ENCODE measurements at places on chromosomes 5 and 9.

GRCh38 chr5:65553941-65554340 is 9.0 kb downstream of the CENPK start:
- no peak for DNase-seq

DNA sequence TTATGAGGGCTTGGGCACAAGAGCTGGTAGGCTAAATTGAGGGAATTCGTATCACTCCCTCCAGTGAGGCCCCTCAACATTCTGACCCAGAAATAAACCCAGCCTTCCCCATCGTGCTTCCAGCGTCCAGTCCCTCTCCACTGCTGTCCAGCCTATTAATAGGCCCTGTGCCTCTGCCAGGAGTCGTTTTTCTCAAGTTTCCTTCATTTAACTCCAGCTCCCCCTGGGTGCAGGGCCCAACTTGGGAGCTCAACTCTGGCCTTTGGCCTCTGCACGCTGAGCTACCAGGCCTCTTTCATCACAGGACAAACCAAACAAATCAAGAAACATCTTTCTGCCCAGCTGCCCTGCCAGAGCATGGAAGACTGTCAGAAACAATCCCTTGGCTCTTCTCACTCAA is 10.0 kb downstream of the HBEGF start:
- DNase-seq, result no peak

DNA sequence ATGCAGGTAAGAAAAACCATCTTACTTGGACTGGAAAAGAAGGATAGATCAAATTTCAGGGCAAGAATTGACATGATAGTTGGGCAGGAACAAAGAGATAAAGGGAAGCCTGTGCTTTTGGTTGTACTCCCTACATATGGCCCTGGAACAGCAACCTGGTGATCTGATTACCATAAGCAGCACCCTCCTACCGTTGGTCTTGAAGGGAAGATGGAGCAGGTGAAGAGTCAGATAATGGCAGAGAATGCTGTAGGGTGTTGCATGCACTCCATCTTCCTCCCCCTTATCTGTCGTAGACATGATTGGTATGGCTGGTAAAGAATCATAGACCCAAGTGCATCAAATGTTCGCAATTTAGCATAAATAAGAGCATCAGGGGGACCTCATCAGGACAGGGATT is 4.7 kb downstream of the IRGM start:
- no peak for DNase-seq

DNA sequence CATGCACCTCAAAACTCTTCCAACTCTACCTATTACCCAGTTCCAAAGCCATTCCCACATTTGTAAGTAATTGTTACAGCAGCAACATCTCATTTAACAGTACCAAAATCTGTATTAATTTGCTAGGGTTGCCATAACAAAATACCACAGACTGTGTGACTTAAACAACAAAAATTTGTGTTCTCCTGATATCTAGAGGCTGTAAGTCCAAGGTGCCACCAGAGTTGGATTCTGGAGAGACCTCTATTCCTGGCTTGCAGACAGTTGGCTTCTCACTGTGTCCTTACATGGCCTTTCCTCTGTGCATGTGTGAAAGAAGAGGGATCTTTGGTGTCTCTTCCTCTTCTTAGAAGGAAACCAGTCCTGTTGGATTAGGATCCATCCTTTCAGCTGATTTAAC is 203.8 kb upstream of the PIK3R1 start:
- no peak for DNase-seq

DNA sequence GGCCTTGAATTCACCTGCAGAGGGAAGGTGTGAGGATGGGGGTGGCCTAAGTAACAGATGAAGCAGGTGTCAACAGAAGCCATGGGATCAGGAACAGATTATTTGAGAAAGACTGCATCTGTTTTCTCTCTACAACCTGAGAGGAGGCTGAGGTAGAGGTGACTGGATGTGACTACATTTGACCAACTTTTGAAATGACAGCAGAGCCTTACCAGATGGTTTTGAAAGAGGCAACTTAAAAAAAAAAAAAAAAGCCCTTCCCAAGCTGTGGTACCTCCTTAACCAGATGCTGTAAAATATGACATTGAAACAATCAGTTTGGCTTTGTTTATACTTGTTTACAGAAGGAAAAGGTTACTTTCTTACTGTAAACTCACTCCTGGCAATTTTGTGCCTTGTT is 108.6 kb downstream of the TRIO start:
- DNase-seq, result no peak

- no peak for DNase-seq
Observed at GRCh38 chr5:59506285-59506877, 387.1 kb downstream of the PDE4D start.

- DNase-seq, result no peak
Observed at GRCh38 chr5:126360467-126360866, 62.7 kb upstream of the GRAMD2B start.

DNA sequence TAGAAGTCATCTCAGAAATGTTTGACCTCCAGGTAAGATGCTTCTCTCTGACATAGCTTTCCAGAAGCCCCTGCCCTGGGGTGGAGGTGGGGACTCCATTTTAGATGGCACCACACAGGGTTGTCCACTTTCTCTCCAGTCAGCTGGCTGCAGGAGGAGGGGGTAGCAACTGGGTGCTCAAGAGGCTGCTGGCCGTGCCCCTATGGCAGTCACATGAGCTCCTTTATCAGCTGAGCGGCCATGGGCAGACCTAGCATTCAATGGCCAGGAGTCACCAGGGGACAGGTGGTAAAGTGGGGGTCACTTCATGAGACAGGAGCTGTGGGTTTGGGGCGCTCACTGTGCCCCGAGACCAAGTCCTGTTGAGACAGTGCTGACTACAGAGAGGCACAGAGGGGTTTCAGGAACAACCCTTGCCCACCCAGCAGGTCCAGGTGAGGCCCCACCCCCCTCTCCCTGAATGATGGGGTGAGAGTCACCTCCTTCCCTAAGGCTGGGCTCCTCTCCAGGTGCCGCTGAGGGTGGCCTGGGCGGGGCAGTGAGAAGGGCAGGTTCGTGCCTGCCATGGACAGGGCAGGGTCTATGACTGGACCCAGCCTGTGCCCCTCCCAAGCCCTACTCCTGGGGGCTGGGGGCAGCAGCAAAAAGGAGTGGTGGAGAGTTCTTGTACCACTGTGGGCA is 642 bp downstream of the CSF2 start:
- DNase-seq, result no peak

DNA sequence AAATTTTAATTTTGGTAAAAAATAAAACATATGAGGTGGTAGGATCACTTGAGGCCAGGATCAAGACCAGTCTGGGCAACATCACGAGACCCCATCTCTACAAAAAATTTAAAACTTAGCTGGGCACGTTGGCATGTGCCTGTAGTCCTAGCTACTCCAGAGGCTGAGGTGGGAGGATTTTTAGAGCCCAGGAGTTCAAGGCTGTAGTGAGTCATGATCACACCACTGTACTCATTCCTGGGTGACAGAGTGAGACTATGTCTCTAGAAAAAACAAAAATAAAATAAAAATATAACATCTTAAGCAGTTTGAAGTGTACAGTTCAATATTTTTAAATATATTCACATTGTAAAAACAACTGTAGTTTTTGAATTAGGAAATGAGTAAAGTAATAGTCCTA is 108.3 kb downstream of the SMIM15 start:
- DNase-seq, result no peak

GRCh38 chr5:88550736-88551135 is 282.1 kb upstream of the TMEM161B start:
- no peak for DNase-seq

DNA sequence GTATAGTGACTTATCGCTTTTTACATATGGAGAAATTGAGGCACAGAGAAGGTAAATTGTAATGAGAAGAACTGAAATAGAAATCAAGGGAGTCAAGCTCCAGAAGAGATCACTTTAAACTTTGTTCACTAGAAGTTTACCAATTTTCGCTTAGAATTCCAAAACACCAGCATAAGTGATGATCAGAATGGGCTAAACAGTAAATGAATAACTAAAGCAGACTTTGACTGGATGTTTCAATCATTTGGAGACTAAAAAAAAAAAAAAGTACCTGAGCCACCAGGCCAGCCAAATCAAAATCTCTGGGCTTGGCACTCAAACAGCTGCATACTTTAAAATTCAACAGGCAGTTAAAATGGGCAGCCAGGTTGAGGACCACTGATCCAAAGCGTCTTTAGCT is 38.2 kb upstream of the FYB1 start:
- DNase-seq, result no peak

DNA sequence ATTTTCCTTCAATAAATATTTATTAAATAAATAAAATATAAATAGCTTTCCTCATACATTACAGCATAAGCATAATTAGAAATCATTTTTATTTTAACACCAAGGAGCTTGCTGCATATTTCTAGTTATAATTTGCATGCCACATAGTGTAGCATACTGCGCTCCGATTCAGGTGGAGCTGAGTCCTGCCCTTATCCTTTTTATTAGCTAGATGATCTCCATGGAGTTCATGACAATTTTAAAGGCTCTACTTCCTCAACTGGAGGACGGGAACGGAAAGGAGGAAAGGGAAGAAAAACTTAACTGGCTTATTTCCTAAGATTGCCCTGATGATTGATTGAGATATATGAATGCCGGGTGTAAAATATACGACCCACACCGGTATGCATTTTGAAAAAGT is 385.2 kb downstream of the PLK2 start:
- no peak for DNase-seq

DNA sequence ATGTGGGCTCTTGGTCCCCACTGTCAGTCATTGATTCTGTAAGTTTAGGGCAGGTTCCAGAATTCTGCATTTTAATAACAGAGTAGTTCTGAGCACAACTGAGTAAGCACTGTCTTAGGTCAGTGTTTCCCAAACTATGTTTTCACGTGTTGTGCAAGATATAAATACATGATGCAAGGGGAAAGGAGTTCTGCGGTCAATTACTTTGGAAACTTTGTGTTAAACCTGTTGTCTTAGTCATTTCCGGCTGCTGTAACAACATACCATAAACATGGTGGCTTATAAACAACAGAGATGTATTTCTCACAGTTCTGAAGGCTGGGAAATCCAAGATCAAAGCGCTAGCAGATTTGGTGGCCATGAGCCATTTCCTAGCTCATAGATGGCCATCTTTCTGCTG is 69.8 kb downstream of the EQTN start:
- no peak for DNase-seq

GRCh38 chr5:111509119-111509518 is 3.2 kb downstream of the STARD4 start:
- DNase-seq, result no peak

DNA sequence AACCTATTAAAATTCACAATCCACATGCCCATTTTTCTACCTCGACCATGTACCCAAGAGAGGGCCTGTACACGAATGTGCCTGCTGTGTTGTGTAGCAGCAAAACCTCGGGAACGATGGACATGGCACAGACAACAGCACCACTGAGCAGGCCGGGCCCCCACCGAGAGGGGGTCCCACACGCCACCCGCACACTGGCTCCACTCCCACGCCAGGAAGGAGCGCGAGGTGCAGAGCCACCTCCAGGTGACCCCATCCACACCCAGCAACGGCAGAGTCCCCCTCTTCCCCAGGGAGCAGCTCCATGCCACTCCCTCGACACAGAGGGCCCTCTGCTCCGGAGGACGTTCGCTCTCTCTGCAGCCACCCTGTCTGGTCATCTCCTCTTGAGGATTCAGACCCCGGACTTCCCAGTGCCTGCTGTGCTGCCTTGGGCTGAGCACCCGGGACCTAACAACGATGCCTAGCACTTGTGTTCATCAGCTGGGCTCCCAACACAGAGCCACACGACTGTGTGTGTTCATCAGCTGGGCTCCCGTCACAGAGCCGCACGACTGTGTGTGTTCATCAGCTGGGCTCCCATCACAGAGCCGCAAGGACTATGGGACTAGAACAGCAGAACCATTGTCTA is 25.3 kb upstream of the ADAMTS2 start:
- no peak for DNase-seq

GRCh38 chr5:82106207-82106606 is 134.4 kb downstream of the ATG10 start:
- DNase-seq, result no peak

DNA sequence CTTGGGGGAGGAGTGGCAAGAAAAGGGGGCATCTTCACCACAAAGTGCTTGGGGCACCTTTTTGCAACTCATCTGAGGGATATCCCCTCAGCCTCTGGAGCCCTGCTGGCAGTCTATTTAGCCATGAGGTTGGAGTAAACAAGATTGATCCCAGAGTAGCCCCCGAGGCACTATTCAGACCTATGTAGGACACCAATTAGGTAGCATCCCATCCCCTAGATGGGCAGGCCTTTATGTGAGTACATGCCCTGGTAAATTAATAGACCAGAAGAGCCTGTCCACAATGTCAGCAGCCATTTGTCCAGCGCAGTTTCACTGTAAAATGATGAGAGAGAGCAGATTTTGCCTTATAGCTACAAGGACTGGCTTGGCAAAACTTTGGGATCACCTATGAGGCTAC is 221.4 kb downstream of the DRD1 start:
- DNase-seq, result no peak

- no peak for DNase-seq
Observed at GRCh38 chr5:84783003-84783402, 398.3 kb upstream of the EDIL3 start.

DNA sequence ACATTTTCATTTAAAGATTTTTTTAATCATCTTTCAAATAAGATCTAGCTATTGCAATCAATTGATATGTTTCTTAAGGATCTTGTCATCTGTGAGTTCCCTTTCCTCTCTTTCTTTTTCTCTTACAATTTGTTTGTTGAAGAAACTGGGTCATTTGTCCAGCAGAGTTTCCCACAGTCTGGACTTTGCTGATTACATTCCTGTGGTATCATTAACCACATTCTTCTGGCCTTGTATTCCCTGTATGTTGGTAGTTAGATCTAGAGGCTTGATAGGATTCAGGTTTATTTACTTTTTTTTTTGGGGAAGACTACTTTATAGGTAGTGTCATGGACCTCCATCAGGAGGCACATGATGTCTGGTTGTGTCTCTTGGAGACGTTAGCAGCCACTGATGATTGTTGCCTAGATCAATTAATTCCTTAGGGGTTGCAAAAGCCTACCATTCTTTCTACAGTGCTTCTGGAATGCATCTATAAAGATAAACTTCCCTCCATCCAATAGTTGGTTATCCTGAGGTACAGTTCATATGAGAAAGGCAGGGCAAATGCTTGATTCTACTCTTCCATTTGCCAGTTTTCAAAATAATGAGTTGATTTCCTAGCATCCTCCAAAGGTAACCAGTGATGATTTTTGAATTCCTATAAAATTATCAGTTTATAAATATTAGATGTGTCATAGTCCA is 14.3 kb downstream of the PDE8B start:
- DNase-seq, result no peak

- DNase-seq, result no peak
Observed at GRCh38 chr9:91044354-91044753, 242.7 kb downstream of the SYK start.

- no peak for DNase-seq
Observed at GRCh38 chr9:102185962-102186361, 447.5 kb upstream of the GRIN3A start.

GRCh38 chr9:5714501-5715401 is 85.8 kb downstream of the RIC1 start:
- DNase-seq, result no peak

GRCh38 chr9:74125941-74126340 is 371.2 kb upstream of the RORB start:
- DNase-seq, result no peak
